Fibroblast of mammary gland (primary cell): ENCODE measurements at places on chromosomes 5 and 9.

DNA sequence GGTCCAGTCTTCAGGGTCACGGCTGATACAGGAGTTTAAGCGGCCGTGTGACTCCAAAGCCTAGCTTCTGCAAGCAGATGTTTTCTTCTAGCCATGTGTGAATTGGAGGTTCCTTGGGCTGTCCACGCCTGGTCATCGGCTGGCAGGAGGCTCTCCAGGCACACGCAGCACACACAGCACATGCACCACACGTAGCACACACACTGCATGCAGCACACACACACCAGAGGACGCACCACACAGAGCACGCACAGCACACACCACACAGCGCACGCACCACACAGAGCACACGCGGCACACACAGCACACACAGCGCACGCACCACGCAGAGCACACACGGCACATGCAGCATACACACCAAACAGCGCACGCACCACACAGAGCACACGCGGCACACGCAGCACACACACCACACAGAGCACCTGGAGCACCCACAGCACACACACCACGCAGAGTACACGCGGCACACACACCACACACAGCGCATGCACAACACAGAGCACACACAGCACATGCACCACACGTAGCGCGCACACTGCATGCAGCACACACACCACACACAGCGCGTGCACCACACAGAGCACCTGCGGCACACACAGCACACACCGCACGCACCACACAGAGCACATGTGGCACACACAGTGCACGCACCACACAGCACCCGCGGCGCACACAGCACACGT lies 234.3 kb downstream of the FANCC start:
- no peak for DNase-seq

- no peak for DNase-seq
Observed at GRCh38 chr9:90854637-90855175, 53.1 kb downstream of the SYK start.

GRCh38 chr9:84804951-84805694 lies 135.6 kb downstream of the NTRK2 start:
- DNase-seq: no peak

- DNase-seq: peak; percentile 3
Observed at GRCh38 chr5:20694121-20694520, 706.1 kb upstream of the CDH18 start.

DNA sequence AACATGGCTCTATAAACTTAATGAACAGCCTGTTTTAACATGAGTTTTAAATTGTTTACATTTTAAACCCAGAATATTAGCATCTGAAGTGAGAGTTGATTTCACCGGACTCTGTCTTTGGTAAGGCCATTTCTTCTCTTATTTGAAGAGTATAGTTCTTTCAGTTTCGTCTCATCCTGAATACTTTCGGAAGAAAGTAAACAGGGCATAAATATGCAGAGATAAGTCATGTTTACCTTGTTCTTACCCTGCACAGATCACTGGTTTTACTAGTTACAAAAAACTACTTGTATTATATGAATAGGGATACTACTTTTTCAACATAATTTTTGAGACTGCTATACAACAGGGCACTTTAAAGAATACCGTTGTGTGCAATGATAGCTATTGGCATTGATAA lies 656.3 kb upstream of the ZNF608 start:
- DNase-seq: no peak

- peak; percentile 42 for DNase-seq
Observed at GRCh38 chr9:99870126-99870525, 36.3 kb upstream of the STX17 start.
